ENCODE measurements at places on chromosomes 5 and 9. TPM values are rescaled to one million over a fixed set of nuclear protein-coding genes. Genes with fewer than 3 reads are reported as not detected.

Gene BTNL3
- not detected for total RNA-seq

Gene UBLCP1
- 3.7 TPM for total RNA-seq

Gene CER1
- not detected for total RNA-seq

Gene GDNF
- total RNA-seq, result not detected

Gene NMUR2
- 20.6 TPM for total RNA-seq

Gene FIBCD1
- 0.03 TPM for total RNA-seq

Gene SLC34A3
- not detected for total RNA-seq

Gene ZNF879
- not detected for total RNA-seq

Gene LHFPL2
- total RNA-seq, result 11.7 TPM

Gene NEURL1B
- total RNA-seq, result 0.79 TPM

Gene FRMD3
- 0.03 TPM for total RNA-seq

Gene PDGFRB
- total RNA-seq, result not detected

All from HT-29 (cell line).